ENCODE measurements at places on chromosomes 6 and 20.

GRCh38 chr6:158791274-158791855, 27.8 kb downstream of the EZR start:
- DNase-seq = no peak

DNA sequence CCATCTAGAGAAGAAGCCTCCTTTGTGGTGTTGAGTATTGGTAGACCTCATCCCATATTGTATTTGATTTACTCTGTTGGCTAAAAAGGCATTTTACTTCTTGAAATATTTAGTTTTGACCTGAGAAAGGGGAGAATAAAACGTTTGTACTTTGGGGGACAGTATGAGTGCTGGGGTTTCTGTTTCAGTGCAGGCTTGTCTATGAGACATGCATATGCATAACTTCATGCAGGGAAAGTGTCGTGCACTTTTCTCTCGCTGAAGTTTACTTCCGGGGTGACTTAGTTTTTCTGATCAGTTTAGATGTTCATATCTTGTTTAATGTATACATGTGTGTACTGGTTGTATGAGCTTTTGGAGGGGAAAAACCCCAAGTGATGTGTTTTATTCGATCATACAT, 59.5 kb downstream of the UTRN start:
- DNase-seq = no peak

GRCh38 chr6:112743323-112743722, 396.2 kb downstream of the RFPL4B start:
- no peak for DNase-seq

DNA sequence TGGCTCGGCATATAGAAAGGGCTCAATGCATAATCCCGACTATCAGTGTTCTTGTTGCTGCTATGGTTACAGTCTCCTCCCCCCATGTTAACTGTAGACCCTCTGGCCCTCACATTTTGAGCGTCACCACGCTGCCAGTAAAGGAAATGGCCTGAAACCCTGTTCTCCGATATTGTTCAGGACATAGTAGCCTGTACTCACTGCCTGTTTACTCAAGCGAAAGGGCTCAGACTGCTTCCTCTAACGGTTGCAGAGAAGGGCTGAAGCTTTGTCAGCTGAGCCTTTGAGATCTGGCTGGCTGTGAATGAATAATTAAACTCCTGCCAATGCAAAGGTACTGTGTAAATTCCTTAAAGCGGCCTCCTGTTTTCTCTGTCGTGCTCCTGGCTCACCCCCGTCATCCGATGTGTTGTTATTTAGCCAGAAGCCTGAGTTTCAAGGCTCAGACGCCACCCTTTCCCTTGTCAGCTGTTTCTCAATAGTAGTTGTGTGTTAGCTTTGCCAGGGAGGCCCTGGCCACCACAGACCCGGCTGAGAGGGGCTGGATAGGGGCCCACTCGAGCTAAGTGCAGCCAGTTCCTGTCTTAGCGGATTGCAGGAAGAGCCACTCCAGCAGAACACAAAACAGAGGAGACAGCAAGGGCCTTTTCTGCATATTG, 31.2 kb upstream of the RALGAPA2 start:
- DNase-seq = no peak

DNA sequence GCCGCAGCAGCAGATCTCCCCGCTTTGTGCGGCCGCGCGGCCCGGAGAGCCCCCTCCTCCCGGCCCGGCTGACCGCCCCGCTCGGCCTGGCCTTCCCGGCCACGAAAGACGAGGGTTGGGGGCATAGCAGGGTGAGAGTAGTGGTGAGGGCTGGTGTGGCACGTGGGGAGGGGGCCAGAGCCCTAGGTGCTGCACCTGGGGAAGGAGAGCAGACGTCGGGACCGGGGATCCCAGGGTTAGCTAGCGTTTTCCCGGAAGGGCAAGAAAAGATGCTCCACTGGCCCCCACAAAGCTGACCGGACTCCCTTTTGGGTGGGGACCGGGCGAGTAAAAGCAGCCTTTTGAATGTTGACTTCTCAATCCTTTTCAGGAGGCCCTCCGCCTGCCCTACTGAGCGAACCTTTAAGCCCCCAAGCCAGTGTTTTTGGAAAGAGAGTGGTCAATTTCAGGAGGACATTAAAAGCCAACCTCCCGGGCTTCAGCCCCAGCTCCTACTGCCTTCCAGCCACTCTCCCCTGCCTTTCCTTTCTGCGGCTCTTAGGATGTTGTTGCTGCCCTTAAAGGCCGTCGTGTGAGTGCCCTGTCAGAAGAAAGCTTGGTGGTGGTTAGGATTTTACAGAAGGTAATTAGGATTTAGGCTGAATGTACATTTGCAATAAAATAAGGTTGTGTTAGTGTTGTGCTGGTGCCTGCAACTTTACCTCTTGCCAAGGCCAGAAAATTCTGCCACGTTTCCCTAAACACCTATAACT, 648 bp upstream of the BACH2 start:
- DNase-seq = no peak

- no peak for DNase-seq
Measured at GRCh38 chr20:54642864-54643667, 167.7 kb downstream of the DOK5 start.

GRCh38 chr6:14240411-14241166, 123.0 kb downstream of the CD83 start:
- DNase-seq = no peak

- DNase-seq = no peak
Measured at GRCh38 chr6:152184573-152184916, 377.1 kb downstream of the ESR1 start.

DNA sequence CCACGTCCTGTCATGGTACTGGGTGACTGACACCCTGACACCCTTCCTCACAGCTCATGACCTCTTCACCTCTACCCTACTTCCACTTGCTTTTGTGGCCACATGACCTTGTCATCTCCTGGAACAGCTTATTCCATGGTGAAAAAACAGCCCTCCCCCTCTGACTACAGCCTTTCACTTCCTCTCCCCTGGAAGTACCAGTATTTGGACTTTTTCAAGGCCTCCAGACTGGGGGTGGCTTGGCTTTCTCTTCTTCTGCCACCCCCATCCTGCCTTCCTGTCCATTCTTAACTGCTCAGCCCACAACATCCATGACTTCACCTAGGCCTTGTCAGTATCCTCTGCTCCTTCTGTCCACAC, 168.4 kb downstream of the CARMIL1 start:
- no peak for DNase-seq

DNA sequence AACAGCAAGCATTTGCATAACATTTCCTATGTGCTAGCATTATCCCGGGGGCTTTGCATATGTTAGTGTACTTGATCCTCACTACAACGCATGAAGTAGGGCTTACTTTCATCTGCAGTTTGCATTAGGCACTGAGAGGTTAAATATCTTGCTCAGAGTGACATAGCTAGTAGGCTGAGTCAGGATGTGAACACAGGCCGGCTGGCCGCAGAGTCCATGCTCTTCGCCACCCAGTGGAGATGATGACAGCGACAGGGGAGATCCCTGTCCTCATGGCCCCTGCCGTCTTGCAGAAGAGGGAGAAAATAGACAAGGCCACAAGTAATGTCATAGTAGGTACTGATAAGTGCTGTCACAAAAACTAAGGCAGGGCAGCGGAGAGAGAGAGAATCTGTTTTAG, 46.9 kb downstream of the LYRM4 start:
- no peak for DNase-seq

- DNase-seq = no peak
Measured at GRCh38 chr6:19999319-20000191, 162.4 kb downstream of the ID4 start.

GRCh38 chr20:4781637-4782377, 60.1 kb downstream of the PRND start:
- DNase-seq = no peak

DNA sequence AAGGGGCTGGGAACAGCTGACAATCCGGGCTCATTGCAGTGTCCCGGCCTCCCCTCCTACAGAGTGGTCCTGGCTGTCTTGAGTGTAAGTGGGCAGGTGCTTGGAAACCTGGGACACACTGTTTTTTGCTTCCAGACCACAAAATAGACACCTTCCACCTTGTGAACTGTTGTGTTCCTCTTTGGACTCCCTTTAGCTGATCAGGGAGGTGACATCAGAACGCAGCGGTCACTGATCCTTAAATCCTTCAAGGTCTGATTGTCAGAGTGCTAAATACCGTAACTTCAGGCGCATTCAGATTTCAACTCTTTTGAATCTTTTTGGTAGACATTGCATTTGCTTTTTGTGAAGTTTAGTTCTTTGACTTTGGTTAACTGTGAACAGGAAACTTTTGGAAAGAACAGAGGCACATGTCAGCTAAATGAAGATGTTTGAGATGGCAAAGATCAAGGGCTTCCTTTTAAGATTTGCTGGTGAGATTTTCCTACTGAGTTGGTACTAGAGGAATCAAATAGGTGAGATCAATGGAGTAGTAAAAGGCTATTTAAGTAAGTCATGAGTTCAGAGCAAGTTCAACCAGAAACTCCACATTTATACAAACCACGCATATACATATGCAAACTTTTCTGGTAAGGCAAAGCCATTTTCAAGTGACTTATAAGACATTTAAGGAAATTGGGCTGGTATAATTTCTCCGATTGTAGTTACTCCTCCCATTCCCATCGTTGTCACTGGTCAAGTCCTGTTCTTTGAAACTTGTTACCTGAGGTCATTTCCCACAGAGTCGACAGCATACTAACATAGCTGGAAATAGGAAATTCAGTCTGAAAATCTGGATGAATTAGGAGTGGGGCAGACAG, 6.3 kb downstream of the PPP1R3G start:
- no peak for DNase-seq

- DNase-seq = no peak
Measured at GRCh38 chr20:48727226-48727625, 100.6 kb downstream of the PREX1 start.

- DNase-seq = no peak
Measured at GRCh38 chr6:130018744-130019325, 454 bp downstream of the L3MBTL3 start.

GRCh38 chr6:125781314-125781868, 9.4 kb upstream of the NCOA7 start:
- DNase-seq = no peak

DNA sequence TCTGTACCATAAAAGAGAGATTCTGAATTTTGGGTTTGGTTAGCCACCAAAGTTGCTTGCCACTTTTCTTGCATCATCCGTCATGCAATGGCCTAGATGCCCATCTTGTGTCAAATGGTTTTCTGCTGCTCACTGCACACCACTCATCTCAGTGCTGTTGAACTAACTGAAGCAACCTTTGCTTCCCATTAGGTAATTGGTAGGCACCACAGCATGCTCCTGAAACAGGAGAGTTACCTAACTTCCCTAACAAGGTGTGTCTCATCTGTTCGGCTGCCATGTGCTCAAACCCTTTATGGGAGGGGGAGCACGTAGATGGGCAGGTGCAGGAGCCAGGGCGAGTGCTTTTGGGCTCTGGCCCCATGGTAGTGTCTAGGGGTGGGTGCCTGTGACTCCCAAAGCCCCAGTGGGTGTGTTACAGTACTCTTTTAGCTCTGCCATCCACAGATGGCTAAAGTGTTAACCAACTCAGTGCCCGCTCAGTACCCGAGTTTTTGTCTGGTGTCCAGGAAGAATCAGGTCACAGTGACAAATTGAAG, 147.4 kb upstream of the SPACA1 start:
- DNase-seq = no peak

DNA sequence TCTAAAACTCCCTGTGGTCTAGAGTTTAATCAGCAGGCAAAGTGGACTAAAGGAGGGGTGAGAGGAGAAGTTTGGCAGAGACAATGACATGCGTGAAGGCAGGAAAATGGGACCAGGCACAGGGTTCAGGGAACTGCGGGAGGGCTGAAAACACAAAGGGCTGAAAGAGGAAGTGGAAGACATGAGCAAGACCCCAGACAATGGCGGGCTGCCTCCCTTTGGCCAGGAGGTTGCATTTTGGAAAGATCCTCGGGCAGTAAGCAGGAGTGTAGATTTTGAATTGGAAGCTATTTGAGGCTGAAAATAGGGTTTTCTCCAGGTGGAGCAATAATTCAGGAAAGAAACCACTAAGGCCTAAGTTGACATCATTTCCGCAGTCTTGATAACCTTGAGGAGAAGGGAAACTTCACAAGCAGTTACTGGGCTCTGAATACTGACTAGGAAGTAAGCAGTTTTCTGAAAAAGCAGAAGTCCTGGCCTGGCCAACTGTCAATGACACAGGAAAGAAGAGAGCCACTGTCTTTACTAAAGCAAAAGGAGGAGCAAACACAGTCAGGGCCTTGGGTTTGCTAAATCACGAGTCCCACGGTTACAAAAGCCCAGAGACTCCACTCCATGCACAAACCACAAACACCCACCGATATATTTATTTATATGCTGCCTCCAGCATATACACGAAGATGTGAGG, 3.4 kb downstream of the LY86 start:
- DNase-seq = no peak

DNA sequence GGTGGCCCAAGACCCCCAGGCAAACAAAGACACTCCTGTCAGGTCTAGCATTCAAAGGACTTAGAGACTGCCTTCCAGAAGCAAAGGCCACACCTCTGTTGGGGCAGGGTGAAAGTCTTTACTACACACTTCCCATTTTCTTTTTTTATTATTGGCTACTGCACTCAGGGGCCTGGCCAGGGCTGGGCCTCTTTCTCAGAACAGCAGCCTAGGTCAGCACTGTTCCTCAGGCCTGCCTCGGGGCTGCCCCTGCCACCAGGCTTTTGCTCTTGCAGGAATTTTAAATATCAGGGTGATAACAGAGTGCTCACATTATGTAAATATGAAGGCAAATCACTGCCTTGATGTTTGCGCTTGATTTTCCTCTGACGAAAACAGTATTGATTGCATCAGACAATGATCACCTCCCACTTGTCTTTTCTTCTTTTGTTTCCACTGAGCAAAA, 18.5 kb downstream of the GSTA4 start:
- DNase-seq = no peak

GRCh38 chr20:56257604-56258003, 9.1 kb downstream of the MC3R start:
- no peak for DNase-seq

DNA sequence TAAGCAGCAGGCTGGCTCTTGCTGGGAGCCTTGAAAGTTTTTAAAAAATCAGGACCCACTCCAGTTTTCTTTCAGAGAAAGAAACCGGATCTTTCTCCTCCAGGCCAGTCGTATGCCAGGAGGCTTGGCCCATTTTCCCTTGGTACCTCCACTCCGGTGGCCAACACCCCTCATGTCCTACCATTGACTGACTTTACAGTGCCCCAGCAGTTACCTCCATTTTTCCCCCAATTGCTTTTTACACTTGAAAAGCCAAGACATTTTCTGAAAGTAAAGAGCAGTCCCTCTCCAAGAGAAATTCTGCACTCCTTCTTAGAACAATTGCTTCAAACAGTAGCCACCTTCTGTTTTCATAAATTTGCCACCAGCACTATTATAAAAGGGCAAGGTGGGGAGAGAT, 47.7 kb upstream of the SNX9 start:
- DNase-seq = no peak

GRCh38 chr20:16241911-16242310, 331.3 kb downstream of the KIF16B start:
- no peak for DNase-seq

DNA sequence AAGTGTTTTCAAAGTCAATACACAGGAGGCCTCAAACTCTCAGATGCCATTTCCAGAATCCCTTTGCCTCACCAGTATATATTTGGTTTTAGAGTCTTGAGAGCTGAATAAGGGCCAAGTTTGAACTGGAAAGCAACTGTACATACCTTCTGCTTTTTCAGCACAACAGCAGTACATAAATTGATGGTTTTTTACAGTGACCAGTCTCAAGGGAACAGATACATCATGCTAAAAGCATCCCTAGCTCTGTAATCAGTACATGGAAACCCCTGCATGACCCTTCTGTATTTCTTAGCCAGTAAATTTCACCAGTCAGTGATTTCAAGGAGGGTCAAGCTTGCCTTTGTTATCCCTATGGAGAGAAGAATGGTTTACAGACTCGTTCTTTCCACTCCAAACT, 40.6 kb upstream of the ECHDC1 start:
- no peak for DNase-seq

- no peak for DNase-seq
Measured at GRCh38 chr6:131136021-131136786, 937 bp downstream of the AKAP7 start.

GRCh38 chr6:127637830-127638409, 60.9 kb downstream of the C6orf58 start:
- DNase-seq = no peak
